ENCODE measurements at places on chromosomes 16 and 17.

DNA sequence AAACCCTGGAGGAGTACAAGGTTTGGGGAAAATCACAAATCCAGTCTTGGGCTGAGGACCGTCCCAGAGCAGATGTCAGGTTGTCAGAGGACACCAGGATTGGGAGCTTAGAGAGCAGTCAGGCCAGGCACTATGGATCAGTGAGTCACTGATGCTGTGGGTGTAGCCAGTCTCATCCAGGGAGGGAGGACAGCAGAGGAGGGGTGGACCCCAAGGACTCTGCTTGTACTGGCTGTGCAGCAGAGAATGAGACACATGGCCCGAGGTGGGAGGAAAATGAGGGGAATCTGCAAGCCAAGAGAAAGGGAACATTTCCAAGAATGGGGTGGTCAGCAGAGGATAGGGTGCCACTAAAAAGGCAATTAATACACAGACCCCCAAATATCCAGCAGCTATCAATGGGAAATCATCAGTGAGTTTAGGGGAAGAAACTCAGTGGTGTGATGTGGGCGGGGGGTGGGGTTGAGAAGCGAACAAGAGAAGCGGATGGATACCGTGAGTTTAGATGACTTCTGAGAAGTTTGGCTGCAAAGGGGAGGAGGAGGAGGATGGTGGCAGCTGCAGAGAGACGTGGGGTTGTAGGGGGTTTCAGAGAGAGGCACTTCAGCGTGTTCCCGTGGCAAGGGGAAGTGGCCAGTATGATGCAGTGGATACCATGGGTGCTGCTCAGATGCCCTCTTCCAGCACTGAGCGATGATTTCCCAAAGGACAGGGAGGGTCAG is 43.9 kb downstream of the ARHGAP27 start:
- DNase-seq: peak; percentile 46

- DNase-seq: no peak
These were observed 339 bp downstream of the N4BP1 start for GRCh38 chr16:48609652-48610029.

- DNase-seq: peak; percentile 37
These were observed 8.0 kb upstream of the FASN start for GRCh38 chr17:82105882-82106687.

DNA sequence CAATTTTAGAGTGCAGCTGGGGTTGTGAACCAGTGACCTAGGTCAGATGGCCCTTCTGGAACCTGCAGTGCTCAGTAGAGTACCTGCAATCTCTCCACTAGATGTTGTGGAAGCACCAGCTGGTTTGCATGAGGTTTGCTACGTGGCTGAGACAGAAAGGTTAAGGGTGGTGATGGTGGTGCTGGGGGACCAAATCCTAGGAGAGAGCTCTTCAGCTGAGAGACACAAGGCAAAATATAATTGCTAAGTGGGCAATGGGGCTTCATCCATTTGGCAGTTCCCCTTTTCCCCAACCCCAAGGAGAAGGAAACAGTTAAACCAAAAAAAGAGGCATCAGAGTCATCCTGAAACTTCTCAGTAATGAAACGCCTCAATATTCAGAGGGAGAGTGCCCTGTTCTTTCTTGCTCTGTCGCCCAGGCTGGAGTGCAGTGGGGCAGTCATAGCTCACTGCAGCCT is 13.9 kb downstream of the ITPRIPL2 start:
- no peak for DNase-seq

DNA sequence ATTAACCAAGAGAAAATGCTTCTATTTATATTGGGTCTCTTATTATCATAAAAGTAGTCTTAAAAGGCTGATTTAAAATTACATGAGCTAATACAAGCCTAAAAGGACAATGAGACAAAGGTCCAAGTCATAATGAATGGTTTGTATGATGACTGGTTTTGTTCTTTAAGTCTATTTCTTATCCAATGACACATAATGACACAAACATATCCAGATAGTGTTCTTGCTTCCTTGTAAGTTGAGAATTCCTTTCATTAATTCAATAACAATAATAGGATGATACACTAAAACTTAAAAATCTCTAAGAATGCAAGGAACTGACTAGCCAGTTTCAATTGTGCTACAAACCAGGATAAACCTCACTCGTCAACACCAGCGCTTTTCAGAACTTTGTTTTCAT is 244.1 kb downstream of the CEP112 start:
- no peak for DNase-seq

GRCh38 chr17:49224198-49224996 is 6.2 kb downstream of the PHOSPHO1 start:
- DNase-seq: no peak

DNA sequence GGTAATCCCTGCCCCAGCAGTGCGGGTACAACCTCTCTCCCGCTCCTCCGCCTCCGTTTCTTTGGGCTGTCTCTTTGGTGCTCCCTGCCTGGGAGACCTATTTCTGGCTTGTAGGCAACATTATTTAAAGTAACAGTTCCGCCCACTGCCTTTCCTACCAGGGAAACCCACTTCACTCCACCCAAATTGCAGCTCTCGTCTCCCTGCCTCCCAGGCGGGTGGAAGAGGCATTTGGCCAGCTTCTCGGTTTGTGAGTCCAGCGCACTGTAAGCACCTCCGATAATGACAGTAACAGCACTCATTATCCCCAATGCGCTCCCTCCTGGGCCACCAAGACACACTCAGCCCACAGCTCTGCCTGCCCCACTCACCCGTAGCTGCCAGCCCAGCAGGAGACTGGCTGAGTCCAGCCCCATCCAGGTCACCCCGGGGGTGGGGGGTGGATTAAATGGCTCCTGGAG is 165.1 kb upstream of the CDC42EP4 start:
- no peak for DNase-seq

GRCh38 chr16:27492588-27492979 is 57.1 kb downstream of the GTF3C1 start:
- no peak for DNase-seq

GRCh38 chr17:53462393-53462811 is 360.3 kb upstream of the KIF2B start:
- DNase-seq: peak; percentile 19

DNA sequence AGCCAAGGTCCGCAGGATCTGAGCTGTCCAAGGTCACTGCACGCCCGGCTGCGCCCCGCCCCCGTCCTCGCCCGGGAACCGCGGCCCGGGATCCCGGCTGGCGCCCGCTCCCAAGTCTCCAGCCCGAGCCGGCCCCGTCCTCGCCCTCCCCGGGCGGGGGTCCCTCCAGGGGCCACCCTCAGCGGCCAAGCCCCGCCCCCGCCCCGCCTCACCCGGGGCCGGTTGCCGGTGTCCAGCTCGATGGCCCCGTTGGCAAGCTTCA is 216 bp downstream of the VPS9D1 start:
- DNase-seq: no peak

- no peak for DNase-seq
These were observed 23.6 kb downstream of the ZNF469 start for GRCh38 chr16:88406096-88407041.

- peak; percentile 87 for DNase-seq
These were observed 227.9 kb downstream of the MSI2 start for GRCh38 chr17:57484081-57484666.

GRCh38 chr16:83888672-83889044 is 10.3 kb upstream of the MLYCD start:
- DNase-seq: no peak

DNA sequence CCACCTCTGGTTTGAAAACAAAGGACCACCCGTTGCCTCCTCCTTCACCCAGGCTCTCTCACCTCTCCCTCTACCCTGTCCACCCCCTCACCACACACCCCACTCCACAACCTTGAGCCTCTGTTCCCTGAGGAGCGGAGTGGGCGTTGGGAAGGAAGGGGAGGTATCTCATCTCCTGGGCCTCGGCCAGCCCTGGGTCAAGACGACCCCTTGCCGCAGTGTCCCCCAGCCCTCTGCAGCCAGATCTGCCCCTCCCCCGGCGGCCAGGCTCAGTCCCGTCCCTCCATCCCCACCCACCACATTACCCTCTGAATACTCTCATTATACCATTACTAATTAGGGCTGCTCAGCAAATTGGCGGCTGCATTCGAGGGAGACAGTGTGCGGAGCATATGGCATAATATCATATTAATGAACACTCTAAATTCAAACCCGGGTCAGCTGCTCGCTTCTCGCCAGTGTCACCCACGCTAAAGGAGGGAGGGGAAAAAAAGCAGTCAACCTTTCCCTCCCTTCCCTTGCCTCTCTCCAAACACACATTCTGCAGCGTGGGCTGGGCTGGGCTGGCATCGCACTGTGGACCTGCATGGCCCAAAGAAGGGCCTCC is 123.2 kb upstream of the LHX1 start:
- no peak for DNase-seq

- DNase-seq: no peak
These were observed 1349.6 kb upstream of the CDH8 start for GRCh38 chr16:63385714-63386432.
